ENCODE measurements at places on chromosomes 3 and 15.
A peak's percentile ranks its signal among the peaks of the same experiment; 100 is the strongest.

GRCh38 chr3:147483578-147483977, 74.4 kb downstream of the ZIC1 start:
- no peak for DNase-seq

DNA sequence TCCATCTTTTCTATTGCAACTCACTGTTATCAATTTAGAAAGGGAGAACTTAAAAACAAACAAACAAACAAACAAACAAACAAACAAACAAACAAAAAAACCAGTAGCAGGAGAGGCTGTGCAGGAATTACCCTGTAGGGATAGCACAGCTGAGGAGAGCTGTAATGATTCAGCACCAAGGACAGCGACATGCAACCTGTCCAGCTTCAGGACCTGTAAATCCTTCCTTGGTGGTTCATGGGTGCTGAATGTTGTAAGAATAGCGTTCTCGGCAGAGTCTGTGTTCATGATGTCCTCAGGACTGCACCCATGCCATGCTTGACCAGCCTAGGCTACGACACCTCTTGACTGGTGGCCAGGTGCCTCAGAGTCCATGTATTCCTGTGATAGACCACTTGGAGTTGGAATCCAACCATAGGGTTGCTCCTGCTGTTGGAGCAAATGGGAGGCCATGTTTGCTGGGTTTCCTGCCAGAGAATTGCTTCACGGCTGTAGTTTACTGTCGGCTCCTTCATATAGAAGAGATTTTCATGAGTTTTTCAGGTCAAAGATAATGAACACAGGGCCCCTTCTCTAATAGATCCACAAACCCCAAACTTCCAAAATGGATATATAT, 65.9 kb downstream of the CACNA2D3 start:
- peak; percentile 73 for DNase-seq

DNA sequence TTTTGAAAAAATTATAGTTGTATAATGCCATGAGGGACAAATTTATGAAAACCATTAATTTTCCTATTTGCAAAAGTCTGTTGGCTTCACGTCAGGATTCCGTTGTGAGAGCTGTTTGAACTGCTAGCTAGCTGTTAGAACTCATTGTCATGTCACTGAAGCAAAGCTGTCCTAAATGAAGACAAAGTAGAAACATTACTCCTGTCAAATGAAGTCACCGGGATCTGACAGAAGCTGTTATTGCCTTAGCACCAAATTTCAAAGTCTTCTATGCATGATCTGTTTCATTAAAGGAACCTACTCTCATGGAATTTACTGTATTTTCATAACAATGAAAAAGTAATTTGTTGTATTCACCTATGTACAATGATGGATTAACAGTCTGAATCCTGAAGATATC, 479.8 kb downstream of the PLOD2 start:
- no peak for DNase-seq

DNA sequence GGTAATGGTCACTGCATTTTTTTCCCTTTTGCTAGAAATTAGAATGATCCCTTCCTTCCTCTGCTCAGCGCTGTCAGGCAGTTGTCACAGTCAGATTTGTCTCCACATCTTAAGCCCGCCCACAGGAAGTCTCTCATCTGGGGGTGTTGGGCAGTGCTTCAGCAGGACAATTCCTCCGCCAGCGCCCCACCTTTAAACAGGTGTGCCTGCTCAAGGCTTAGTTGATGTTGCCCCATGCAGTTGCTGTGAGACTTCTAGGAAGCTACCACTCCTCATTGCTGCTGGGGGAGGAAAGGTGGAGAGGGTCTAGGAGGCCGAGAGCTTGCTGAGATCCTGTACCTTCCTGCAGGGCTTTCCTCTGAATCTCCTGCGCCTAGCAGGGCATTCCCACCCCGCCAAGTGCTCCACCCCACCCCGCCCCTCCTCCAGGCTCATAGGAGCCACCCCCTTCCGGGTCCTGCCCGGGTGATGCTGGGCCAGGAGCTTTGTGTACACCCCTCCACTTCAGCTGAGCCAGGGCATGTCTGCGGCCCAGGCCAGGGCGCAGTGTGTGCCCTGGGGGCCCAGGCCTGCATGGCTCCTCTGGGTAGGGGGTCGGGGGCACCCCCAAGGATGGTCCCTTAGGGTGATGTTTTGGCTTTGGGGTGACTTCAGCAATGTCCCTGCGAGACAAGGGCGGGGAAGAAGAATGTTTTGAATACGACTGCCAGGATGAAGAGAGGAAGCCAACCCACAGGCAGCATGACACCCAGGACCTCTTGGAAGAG, 68.7 kb downstream of the TRAK1 start:
- peak; percentile 97 for DNase-seq

DNA sequence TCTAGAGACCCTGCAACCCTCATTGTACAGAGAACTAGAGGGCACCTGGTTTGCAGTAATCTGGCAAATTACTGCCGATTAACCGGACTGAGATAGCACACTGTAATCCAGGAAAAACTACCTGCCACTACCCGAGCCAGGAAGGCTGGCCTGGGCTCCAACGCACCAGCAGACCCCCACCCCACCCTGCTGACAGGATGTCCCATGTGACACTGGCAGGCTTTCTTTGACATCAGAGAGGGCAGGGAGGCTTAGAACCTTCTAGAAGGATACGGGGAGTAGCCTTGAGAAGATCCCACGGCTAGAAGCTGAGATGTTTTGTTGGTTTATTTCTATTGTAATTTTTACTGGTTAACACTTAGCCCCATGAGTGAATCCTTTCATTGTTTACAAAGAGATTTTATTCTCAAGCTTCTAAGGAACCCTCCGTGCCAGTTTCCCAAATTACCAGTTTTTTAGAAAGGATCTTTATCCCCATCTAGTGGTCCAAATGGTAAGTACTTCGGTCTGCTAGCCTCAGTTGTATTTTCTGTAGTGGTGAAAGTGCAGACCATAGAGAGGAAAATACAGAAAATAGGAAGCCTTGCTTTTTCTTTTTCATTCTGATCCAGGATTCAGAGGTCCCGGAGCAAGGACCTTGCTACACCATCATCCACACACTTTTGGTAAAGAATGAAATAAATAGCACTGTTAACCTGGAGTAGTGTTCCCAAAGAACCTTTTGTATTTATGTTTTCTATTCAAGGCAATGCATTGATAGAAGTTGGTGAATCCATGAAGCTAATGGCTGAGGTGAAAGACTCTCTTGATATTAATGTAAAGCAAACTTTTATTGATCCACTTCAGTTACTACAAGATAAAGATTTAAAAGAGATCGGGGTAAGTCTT, 81.9 kb upstream of the ADAMTSL3 start:
- DNase-seq = no peak

DNA sequence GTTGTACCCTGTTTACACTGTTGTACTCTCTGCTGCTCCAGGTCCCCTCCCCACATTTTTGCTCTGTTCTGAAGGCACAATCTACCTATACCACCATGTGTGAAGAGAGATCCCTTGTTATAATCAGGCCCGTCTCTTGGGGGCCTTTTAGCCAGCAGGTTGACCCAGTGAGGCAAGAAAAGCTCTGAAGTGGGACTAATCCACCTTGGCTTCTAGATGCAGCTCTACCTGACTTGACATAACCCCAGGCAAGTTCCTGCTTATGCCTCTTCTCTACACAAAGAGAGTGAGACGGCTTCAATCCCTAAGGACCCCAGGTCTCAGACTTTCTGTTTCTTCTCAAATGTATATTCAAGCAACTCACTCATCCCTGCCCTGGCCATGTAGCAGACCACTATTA, 56.9 kb upstream of the MANF start:
- DNase-seq = no peak

GRCh38 chr3:112446343-112446742, 52.9 kb downstream of the BTLA start:
- DNase-seq = no peak

GRCh38 chr3:101665851-101666250, 11.1 kb downstream of the ZBTB11 start:
- DNase-seq = no peak

GRCh38 chr15:63067976-63068743, 25.6 kb downstream of the TPM1 start:
- DNase-seq = no peak

- DNase-seq = no peak
Observed at GRCh38 chr15:95656595-95656994, 673.9 kb upstream of the NR2F2 start.

DNA sequence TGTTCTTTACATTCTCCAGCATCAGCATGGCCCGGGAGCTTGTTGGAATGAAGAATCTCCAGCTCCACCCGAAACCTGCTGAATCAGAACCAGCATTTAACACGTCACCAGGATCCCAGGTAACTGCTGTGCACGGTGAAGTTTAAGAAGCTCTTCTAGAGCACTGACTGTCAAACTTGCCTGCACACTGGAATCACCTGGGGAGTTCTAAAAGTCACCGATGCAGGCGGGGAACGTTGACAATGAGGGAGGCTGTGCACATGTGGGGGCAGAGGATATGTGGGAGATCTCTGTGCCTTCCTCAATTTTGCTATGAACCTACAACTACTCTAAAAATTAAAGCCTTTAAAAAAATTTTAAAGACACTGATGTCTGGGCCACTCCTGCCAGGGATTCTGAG, 19.1 kb upstream of the PAQR5 start:
- no peak for DNase-seq

- no peak for DNase-seq
Observed at GRCh38 chr3:135448520-135448919, 517.0 kb upstream of the PPP2R3A start.

GRCh38 chr15:27538325-27538724, 560.8 kb downstream of the OCA2 start:
- no peak for DNase-seq

DNA sequence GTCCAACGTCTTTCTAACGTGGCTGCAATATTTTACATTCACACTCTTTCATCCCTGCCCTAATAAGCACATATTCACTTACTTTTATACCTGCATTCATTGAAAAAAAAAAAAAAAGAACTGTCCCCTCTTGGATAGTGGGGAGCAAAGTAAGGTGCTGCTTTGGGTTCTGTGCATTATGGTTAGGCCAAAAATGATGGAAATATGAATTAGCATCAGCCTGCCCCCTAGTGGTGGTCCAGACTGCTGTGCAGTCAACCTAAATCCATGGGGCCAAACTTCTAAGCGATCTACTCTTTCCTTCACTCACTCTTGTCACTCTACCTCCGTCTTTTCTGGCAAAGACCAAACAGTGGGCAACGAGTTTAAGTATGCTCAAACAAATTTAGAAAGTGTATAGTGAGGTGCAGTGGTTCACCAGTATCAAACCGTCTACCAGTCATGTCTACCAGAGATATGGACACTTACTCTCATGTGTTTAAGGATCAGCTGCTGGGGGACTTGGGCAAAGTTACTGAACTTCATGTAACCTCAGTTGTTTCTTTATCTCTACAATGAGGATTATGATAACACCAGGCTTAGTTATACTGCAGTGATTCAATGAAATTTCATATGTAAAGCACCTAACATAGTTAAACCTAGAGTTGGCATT, 61.5 kb upstream of the GRM7 start:
- DNase-seq = peak; percentile 31

- DNase-seq = peak; percentile 92
Observed at GRCh38 chr3:19934098-19934566, at the start of gene EFHB. EFHB (minus strand) TSS chr3:19934217; CDS start chr3:19934018, 199 bp downstream.

DNA sequence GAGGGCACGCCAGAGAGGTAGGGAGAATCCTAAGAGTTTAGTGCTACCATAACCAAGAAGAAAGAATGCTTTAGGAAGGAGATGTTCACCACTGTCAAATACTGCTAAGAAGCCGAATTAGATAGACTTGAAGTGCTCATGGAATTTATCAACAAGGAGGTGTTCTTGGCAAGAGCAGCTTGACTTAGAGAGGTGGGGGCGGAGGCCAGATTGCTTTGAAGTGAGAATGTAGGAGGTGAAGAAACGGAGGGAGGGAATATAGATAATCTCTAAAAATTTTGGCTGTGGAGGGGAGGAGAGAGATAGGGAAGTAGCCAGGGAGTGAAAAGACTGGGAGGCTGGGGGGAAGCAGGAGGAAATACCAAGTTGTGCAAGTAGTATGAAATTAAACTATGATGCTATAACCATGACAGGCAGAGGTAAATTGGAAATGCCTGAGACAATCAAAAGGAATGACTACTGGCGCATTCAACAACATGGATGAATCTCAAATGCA, 35.5 kb downstream of the GADL1 start:
- DNase-seq = no peak

- no peak for DNase-seq
Observed at GRCh38 chr3:54783611-54784010, 144.2 kb downstream of the LRTM1 start.
